WERI-Rb-1 (cell line): ENCODE measurements at places on chromosomes 4 and X.

DNA sequence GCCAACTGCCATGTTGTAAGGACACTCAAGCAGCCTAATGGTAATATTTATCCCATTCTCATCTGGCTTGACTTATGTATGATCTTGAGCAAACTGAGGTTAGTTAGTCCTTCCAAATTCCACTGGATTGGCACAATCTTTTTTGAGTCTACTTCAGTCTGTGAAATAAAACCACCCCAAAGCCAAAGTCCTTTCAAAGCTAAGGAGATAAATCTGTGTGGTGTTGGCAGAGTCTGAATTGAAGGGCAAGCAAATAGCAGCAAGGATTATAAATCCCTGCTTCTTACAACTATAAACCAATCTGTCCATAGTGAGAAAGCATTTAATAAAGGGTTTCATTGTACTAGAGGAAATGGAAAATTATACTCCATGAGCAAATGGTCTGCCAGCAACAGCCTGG is 233.9 kb upstream of the GLRA2 start:
- DNase-seq: no peak

DNA sequence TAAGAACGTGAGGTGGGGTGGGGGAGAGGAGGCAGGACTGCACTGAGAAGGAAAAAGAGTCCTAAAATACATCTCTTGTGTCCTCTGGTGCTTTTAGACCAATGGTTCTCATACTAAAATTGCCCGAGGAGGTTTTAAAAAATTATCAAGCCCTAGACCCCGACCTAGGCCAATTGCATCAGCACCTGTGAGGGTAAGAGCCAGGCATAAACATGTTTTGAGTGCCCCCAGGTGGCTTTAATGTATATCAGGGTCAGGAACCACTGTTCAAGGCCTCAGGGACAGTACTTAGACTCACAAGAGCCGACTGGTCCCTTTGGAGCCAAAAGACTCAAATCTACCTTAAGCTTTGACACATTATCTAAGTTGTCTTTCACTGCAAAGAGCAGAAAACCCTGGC is 37.5 kb upstream of the TMEM150C start:
- DNase-seq: peak; percentile 41

- DNase-seq: no peak
These were observed 930.4 kb downstream of the DMD start for GRCh38 chrX:32280921-32281320.

GRCh38 chrX:9498236-9498635 is 33.4 kb downstream of the TBL1X start:
- no peak for DNase-seq

DNA sequence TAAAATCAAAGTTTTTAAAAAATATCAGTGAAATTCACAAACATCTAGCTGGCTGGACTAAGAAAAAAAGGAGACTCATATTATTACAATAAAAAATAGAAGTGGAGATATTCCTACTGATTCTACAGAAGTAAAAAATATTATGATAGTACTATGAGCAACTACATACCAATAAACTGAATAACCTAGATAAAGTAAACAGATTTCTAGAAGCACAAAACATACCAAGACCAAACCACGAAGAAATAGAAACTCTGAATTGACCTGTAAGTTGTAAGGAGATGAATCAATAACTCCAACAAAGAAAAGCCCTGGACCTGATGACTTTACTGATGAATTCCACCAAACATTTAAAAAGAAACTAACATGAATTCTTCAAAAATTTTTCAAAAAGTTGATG is 867.3 kb downstream of the PCDH18 start:
- no peak for DNase-seq

DNA sequence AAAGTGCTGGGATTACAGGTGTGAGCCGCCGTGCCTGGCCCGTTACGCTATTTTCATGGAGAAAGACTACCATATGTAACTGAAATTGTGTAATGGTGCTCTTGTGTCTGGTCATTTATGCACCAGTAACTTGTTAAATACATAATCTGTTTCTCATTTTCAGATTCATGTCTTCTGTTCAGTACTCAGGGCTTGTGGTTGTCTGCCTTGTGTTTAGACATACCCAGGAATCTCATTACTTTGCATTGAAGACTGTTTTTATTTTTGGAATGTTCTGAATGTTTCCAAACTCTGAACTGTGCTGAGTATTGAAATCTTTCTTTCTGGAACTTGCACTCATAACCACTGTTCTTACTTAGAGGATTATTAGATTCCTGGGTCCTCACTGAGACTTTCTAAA is 52.8 kb downstream of the PDLIM5 start:
- DNase-seq: no peak
